Urinary bladder (tissue), 4 donors: ENCODE measurements at places on chromosomes 11 and 22.

DNA sequence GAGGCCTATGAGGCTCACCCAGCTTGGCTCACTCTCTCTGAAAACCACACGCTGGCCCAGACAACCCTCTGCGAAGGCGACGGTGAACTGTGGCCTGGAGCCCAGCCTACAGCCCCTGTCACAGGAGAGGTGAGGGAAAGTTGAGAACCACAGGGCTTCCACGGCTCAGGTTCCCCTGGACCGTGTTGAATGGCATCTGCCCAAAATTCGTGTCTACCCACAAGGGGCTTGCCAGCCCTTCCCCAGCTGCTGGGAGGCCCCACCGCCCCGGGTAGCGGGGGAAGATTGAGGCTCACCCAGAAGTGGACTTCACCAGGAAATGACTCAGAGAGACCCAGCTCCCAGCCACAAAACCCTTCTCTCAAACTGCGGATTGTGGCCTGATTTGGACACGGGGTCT is 197.1 kb downstream of the CTTN start:
- DNase-seq: no peak

GRCh38 chr11:126502159-126502558 is 146.7 kb downstream of the ST3GAL4 start:
- no peak for DNase-seq

DNA sequence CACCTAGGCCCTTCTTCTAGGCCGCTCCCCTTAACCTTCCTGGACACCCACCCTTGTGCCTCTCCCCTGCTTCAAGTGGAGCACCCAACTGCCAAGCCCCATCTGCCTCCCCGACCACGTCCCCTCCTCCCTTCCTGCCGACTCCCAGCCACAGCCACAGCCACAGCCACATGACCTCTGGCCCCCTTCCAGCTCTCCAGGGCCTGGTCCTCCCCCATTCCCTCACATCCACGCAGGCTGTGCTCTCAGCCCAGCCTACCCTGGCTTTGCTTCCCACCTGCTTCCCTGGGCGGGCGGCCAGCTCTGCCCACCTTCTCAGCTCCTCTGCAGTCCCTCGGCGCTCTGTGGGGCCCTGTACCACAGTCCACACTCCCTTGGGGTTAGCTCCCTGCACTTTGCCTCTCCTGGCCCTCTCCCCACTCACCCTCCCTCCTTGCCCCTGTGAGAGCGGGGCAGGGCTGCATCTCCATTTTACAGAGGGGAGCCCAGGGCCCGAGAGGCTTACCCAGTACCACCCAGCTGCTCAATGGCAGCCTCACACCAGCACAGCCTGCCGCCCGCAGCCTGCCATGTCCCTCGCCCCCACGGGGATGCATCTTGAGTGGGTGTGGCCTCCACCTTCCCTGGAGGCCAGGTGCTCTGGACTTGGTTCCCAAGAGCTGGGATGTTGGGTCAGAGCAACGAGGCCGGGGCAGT is 20.3 kb downstream of the PARVG start:
- no peak for DNase-seq

- DNase-seq: no peak
These were observed 50.3 kb upstream of the TCF20 start for GRCh38 chr22:42320443-42321416.

DNA sequence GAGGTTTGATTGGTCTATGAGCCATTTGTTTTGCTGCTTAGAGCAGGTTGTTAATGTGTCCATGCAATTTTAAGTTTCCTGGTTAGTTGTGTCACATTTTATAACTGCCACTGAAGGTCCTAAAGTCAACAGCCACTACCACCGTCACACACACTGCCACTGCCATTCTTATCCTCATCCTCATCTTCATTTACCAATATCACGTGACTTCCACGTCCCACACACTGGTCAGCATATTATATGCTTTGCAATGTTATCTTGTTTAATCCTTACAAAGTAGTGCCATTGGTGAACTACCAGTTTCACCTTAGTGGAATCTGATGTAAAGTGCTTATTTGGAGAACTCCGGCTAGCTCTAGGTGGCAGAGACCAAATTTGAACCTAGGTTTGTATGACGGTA is 9.7 kb downstream of the MMP26 start:
- no peak for DNase-seq

DNA sequence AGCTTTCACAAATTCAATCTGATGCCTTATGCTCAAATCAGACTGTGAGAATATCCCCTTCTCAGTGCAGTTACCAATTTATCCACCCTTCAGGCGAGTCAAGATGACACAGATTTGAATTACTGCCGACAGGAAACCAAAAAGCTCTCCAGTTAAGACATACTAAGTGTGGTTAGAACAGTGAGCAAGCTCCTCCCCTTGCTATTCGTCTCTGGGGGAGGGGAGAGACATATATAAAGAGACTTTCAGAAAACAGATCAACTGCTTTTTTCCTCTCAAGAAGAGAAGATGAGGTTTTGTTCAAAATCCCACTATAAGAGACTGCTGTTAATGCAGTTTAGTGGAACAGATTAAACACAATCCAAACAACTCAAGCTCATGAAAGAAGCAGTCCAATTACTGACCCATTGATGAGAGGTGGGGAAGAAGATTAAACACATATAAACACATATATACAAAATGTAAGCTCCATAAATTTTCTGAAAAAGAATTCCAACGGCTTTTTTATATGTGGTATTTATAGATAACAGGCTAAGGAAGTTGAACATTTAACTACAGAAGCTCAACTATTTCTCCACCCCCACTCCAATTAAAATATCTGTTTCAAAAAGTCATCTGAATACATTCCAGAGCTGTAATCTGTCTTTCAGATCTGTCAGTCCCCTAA is 102.7 kb downstream of the MRTFA start:
- no peak for DNase-seq

DNA sequence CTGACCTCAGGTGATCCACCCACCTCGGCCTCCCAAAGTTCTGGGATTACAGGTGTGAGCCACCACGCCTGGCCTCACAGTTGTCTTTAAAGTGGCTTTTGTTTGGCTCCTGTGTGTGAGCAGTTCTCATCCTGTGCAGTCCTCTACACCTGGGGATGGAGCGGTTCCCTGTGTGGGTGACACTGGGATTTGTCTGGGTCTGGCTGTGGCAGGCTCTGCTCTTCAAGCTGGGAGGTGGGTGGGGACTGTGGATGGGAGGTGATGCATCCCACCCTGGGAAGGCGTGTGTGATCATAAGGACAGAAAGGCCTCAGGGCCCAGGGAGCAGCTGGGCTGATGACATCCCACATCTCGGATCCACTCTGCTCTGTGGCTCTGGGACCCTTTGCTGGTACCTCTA is 1266.8 kb downstream of the BRD1 start:
- DNase-seq: no peak

- no peak for DNase-seq
These were observed 60.9 kb downstream of the SYT13 start for GRCh38 chr11:45225277-45225676.

GRCh38 chr11:68469122-68469521 is 8.6 kb downstream of the PPP6R3 start:
- no peak for DNase-seq

GRCh38 chr22:24503137-24503842 is 8.2 kb downstream of the UPB1 start:
- no peak for DNase-seq
